H1 (cell line): ENCODE measurements at places on chromosomes 12 and 14.
A peak's percentile ranks its signal among the peaks of the same experiment; 100 is the strongest.

DNA sequence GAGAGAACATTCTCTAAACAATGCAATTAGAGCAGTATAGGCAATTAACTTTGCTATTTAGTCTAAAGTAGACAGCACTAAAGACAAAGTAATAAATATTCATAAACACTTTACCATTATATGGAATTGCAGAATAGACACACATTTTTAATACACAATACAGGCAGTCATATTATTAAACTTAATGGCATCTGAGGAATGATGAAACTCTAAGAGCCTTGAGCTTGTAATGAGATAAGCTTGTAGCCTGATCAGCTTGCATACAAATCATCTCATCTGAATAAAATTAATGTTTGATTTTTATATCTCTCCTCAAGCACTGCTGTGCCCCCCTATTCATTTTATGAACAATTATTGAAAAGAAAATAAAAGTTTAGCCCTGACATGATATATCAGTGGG is 107.6 kb downstream of the MGAT4C start:
- no peak for DNase-seq

- no peak for DNase-seq
Observed at GRCh38 chr12:100185361-100185894, 15.2 kb upstream of the ACTR6 start.

GRCh38 chr12:114673169-114673833 is 10.7 kb downstream of the TBX3 start:
- DNase-seq = no peak

DNA sequence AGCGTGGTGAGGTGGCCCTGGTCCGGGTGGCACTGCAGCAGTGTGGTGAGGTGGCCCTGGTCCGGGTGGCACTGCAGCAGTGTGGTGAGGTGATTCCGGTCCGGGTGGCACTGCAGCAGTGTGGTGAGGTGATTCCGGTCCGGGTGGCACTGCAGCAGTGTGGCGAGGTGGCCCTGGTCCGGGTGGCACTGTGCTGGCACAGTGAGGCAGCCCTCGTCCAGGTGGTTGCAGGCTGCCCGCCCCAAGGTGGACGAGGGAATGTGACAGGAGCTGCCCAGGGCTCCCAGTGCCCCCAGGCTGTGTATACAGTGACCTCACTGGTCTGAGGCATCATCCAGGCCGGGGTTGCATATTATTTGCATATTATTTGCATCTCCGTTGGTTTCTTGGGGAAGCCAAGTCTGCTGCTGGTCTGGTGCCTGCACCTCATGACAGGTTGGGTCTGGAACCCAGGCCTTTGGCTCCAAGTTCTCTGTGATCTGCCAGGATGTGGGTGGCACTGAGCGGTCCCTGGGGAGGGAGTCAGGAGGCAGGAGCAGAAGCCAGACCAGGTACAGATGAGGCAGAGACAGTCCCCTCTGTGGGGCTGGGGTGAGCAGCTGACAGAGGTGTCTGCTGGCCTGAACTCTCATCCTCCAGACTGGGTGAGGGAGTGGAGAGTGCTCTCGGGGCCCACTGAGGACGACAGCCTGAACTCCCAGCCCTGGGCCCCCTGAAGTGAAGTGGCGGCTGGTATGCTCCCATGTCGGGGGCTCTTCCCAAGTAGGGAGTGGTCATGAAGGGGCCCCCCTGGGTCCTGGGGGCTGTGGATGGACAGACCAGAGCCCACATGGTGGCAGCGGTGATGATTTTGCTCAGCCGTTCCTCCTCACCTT is 79.3 kb downstream of the KIF26A start:
- no peak for DNase-seq

DNA sequence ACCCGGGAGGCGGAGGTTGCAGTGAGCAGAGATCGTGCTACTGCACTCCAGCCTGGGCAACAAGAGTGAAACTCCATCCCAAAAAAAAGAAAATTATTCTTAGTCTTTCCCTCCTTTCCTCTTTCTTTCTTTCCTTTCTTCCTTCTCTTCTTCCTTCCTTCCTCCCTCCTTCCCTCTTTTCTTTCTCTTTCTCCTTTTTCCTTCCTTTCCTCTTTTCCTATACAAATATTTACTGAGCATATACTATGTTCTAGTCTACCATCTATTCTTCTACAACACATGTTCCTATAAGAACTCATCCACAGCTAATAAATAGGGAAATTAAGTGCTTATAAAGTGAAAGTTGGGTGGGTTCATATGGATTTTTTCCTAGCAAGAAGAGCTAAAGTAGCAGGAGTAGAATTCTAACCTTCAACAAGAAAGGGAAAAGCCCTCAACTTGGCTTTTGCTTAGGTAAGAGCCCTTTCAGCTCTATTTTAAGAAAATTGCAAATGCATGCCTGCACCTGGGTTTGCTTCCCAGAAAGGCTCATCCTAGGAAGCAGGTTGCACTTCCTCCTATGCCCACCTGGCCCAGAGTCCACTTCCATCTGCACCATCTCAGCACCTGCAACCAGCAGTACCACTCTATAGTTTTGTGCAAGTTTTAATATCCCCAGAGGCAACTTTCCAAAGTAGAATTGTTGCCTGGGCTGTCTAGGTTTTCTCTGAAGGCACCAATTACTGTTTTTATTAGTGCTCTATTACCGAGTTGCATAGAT is 122.0 kb upstream of the CCND2 start:
- DNase-seq = peak; percentile 17

GRCh38 chr12:79776111-79776510 is 85.3 kb upstream of the PAWR start:
- no peak for DNase-seq

DNA sequence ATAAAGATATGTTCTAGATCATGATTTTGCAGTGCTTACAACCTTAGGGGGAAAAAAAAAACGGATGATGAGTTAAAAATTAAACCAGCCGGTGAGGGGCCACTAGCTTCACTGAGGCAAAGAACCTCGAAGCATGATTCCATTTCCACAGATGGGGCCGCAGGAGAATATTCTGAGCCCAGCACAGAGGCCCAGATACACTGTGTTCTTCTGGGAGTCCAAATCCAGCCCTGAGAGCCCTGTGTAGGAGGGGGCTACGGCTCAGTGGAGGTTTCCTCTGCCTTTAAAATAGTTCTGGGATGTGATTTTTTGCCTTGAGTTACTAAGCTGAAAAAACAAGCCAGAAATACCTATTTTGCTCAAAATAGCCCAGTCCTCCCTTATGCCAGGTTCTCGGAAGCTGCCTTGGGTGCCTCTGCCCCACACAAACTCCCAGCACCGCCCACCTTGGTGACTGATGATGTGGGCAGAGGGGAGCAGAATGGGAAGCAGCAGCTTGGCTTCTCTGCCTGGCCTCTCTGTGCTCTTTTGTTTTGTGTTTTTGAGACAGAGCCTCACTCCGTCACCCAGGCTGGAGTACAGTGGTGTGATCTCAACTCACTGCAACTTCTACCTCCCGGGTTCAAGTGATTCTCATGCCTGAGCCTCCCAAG is 105.4 kb upstream of the BCL2L14 start:
- no peak for DNase-seq

DNA sequence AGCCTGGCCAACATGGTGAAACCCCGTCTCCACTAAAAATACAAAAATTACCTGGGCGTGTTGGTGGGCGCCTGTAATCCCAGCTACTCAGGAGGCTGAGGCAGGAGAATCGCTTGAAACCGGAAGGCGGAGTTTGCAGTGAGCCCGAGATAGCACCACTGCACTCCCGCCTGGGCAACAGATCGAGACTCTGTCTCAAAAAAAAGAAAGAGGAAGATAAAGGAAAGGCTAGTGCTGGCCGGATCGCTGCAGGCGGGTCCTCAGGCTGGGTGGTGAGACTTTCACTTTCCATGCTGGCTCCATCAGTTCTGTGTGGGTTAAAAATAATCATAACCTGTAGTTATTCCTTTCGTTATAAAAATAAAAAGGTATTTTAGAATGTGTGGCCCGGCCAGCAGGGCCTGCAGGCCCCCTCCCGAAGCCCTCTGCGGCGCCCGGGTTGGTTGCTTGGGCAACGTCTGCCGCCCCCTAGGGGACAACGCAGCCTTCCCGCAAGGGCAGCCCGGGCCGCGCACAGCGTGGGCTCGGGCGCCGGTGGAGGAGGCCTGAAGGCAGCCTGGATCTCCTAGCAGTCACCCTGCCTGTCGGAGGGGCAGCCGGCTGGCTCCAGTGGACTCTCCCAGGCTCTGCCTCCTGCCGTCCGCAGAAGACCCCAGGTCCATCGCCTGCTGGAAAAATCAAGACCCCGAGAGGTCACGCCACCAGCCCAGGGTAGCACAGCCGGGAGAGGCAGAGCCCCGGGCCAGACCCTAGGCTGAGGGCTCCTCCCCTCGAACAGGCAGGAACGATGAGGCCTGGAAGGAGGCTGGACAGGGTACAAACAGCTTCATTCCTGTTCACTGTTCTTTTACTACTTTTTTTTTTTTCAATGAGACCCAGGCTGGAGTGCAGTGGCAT is 5.0 kb upstream of the SLC25A47 start:
- peak; percentile 44 for DNase-seq

GRCh38 chr12:32846053-32846452 is 50.5 kb downstream of the PKP2 start:
- no peak for DNase-seq

DNA sequence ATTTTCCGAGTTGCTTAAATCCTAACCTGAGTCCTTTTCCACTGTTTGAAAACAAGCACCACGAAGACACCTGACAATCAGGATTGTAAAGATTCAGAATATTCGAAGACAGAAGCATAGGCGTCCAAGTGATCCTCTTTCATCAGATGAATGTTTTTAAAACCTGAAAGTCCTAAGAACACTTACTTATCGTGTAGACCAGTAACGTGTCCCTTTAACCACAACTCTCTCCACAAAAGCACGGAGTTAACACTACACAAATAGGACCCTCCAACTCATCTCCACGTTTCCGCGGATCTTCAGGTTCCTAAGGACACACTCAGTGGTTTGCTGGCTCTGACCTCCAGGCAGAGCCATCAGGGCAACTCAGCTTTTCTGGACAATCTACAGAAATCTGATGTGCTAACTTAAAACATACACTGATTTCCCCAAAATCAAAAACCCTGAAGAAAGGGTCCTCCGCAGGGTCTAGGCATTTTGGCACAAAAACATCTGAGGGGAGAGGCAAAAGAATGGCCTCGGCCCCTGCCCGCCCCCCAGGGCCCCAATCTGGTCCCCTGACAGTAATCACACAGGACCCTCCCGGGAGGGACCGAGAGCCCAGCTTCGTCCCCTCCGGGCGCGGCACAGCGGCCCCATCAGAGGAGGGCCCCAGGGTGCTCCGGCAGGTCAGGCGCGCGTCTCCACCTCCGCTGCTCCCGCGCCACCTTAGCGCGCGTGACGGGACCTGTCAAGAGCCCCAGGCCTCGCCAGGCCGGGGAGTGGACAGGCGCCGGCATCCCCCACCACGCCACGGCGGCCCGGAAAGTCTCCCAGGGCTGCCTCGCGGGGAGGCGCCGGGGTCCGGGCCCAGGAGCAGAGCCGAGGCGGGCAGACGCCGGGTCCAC is 925 bp downstream of the DICER1 start:
- DNase-seq = peak; percentile 58

GRCh38 chr12:128394137-128394536 is 127.2 kb downstream of the TMEM132C start:
- DNase-seq = no peak

DNA sequence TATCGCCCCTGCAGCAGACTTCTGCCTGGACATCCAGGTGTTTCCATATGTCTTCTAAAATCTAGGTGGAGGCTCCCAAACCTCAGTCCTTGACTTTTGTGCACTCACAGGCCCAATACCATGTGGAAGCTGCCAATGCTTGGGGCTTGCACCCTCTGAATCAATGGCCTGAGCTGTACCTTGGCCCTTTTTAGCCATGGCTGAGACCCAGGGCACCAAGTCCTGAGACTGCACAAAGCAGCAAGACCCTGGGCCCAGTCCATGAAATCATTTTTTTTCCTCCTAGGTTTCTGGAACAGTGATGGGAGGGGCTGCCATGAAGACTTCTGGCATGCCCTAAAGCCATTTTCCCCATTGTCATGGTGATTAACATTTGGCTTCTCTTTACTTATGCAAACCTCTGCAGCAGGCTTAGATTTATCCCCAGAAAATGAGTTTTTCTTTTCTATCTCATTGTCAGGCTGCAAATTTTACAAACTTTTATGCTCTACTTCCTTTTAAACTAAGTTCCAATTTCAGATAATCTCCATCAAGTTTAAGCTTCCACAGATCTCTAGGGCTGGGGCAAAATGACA is 1445.8 kb upstream of the FLRT2 start:
- DNase-seq = no peak

- DNase-seq = no peak
Observed at GRCh38 chr12:65594409-65594808, 229.9 kb upstream of the HMGA2 start.

DNA sequence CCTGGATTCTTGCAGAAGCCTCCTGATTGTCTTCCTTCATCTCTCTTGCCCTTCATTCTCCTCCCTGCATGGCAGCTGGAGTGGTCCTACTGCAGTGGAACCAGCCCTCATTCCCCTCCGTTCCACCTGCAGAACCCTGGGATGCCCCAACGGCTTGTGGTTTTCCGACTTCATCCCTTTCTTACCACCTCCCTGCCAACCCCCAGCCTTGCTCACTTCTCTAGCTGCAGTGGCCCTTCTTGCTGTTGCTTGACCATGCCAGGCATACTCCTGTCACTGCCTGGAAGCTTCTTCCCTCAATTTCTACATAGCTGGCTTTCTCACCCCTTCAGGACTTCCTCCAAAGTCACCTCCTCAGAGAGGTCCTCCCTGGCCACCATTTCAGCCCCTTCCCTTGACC is 123.3 kb downstream of the BEGAIN start:
- no peak for DNase-seq

DNA sequence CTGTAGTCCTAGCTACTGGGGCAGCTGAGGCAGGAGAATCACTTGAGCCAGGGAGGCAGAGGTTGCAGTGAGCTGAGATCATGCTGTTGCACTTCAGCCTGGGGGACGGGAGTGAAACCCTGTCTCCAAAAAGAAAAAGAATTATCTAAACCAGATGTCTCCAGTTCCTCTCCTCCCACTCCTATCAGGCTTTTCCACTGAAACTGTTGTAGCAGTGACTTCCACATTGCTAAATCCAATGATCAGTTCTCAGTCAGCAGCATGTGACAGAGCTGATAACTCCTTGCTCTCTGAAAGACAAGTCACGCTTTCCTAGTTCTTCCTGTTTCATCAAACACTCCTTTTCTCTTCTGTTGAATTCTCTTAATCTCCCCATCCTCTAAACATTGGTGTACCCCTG is 8.6 kb downstream of the SLC38A6 start:
- no peak for DNase-seq

- no peak for DNase-seq
Observed at GRCh38 chr14:77660754-77661153, 44.3 kb upstream of the SPTLC2 start.

DNA sequence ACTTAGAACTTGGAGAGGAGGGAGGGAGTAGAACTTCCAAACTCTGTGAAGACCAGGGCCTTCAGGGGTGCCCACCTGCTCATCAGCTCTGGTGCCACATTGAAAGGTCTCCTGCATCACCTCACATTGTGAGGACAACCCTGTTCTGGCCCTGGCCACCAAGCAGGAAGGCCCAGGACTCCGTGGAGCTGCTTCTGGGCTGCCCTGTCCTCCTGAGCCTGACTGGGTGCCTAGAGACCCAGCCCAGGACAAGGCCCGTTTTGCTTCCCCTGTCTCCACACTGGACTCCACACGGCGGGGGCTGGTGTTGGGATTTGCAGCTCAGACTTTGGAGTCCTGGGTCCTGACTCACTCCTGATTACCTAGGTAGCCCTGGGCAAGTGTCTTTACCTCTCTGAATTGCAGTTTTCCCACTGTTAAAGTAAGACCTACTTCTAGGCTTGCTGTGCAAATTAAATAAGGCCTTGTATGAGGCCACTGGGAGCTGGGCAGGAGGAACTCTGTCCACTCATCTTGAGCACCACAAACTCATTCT is 12.5 kb upstream of the KRT82 start:
- DNase-seq = no peak

- DNase-seq = no peak
Observed at GRCh38 chr14:32427726-32428528, 98.8 kb downstream of the AKAP6 start.

- no peak for DNase-seq
Observed at GRCh38 chr12:105352940-105353635, 22.6 kb downstream of the C12orf75 start.
